ENCODE measurements at places on chromosomes 3 and 15. TPM values are rescaled to one million over a fixed set of nuclear protein-coding genes. Genes with fewer than 3 reads are reported as not detected.

DNA sequence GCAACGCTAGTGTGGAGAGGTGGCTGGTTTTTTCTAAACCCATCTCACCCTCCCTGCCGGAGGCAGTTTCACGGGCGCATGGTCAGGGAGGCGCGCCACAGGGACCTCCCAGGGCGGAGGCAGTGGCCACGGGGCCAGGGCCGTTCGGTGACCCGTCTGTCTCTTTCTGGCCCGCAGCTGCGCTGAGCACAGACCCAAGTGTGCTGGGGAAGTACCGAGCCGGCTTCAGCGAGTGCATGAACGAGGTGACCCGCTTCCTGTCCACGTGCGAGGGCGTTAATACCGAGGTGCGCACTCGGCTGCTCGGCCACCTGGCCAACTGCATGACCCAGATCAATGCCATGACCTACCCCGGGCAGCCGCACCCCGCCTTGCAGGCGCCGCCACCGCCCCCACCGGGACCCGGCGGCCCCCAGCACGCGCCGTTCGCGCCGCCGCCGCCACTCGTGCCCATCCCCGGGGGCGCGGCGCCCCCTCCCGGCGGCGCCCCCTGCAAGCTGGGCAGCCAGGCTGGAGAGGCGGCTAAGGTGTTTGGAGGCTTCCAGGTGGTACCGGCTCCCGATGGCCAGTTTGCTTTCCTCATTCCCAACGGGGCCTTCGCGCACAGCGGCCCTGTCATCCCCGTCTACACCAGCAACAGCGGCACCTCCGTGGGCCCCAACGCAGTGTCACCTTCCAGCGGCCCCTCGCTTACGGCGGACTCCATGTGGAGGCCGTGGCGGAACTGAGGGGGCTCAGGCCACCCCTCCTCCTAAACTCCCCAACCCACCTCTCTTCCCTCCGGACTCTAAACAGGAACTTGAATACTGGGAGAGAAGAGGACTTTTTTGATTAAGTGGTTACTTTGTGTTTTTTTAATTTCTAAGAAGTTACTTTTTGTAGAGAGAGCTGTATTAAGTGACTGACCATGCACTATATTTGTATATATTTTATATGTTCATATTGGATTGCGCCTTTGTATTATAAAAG lies 1.8 kb downstream of the HES1 start:
- peak; percentile 50 for DNase-seq

- peak; percentile 60 for DNase-seq
Observed at GRCh38 chr3:52291508-52292181, 4.0 kb downstream of the GLYCTK start.

FBXO40 gene
- total RNA-seq, result 0.02 TPM

GRCh38 chr3:129552287-129553050 lies 9.5 kb downstream of the H1-8 start:
- DNase-seq, result no peak

DNA sequence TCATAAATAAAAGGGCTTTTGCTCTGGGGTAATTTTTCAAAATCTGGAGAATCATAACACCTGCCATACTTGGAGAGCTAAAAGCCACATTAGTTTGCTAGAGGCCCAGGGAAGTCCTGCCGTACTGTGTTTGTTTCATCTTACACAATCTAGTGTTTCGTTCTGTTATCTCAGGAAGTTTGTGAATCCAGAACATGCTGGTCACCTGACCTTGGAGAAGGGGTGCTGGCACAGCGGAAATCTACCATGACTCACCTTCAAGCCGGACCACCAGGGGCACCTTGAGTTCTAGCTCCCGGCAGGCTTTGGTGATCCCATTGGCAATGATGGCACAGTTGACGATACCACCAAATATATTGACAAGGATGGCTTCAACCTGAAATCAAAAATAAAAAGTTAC lies 253.9 kb downstream of the SUCLG2 start:
- DNase-seq, result no peak

GRCh38 chr15:100204211-100204610 lies 137.6 kb downstream of the ADAMTS17 start:
- no peak for DNase-seq

DNA sequence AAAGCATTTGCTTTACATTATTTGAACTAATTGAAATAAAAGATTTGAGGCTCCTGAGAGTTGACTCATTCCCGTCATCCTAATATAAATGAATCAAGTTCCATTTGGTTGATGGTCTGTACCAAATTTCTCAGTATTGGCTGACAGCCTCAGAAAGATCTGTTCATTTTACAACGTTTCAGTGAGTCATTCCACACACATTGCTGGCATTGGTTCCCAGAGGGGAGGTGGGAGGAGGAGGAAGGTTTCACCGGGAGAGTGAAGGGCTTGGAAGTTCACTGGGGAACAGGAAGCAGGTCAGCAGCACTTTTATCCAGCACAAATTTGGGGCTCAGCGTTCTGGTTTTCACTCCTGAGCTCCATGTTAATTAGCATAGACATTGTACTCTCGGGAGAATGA lies 176.7 kb upstream of the CADPS start:
- no peak for DNase-seq

- DNase-seq, result no peak
Observed at GRCh38 chr3:12999147-13000140, 73.8 kb downstream of the IQSEC1 start.

ABI3BP gene
- total RNA-seq, result 0.61 TPM

CLDN18 gene
- not detected for total RNA-seq

- DNase-seq, result peak; percentile 72
Observed at GRCh38 chr15:69973102-69973714, 124.5 kb downstream of the TLE3 start.

LRRK1 gene
- 5.5 TPM for total RNA-seq

LMOD3 gene
- total RNA-seq, result 1.0 TPM

EPHA6 gene
- not detected for total RNA-seq

- DNase-seq, result peak; percentile 66
Observed at GRCh38 chr15:89822951-89823711, 8.5 kb upstream of the ANPEP start.

PLAAT1 gene
- 25.2 TPM for total RNA-seq

DNA sequence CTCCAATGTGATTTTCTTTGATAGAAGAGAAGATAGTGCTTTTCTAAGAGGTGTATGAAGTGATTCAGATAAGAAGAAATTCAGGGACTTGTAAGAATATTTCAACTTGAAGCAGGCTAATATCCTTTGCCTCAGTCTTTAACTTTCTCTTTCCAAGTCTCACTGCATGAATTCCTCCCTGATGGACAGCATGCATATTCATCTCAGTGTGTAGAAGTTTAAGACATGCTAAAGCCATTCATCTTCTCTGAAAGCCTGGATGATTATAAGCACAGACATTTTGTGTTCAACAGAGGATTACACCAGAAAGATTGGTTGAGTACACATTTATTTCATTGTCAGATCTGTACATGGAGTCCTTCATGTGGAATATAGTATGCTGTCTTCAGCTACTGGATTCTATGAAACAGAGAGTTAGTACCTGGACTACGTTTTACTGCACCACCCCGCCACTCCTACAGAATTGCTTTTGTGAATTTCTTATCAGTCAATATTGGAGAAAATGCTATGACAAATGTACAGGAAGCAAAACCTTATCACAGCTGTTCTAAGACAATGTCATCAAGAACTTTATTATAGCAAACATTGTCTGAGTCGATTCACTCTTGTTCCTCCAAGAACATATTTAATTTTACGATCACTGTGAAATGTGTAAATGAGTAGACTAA lies 1346.1 kb downstream of the OTOL1 start:
- DNase-seq, result no peak

All from SJCRH30 (cell line).